Left ventricle myocardium inferior (tissue), 1 donor: ENCODE measurements at places on chromosomes 2 and 18. TPM values are rescaled to one million over a fixed set of nuclear protein-coding genes. Genes with fewer than 3 reads are reported as not detected.

GRCh38 chr2:65057391-65058052 lies 1.3 kb downstream of the CEP68 start:
- DNase-seq, result no peak

- no peak for DNase-seq
These were observed 26.5 kb downstream of the LDAH start for GRCh38 chr2:20796374-20796791.

DNA sequence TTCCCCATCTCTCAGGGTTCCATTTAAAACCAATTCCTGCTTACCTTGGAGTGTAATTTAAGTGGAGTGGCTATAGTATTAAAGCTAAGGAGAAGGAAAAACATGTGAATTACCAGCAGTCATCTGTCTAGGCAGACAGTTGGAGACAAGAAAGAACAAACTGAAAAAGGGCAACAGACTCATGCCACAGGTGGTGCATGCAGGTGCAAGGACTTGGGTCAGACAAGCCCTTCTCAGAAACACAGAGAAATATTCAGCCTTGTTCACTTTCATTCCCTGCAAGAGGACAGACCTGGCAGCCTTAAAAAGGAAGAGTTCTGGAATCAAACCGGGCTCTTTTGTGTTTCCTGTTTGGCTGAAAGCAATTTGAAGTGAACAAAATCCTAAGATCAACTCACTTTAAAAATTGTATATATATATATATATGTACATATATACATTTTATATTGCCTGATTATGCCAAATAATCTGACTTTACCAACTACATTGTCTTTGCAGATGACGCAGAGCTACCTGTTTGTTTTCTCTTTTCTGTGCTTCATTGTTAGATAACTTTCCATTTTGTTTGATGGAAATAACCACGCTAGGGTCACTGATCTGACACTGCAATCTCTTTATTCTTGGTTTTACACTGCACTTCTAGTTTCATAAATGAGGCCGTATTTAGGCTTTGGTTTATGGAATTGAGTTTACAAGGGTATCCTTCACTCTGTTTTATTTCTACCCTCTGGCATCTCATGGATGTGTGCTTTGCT lies 35.1 kb upstream of the VPS54 start:
- DNase-seq, result no peak

FBLN7 gene
- 0.60 TPM for total RNA-seq

AKAIN1 gene
- total RNA-seq, result not detected

DNA sequence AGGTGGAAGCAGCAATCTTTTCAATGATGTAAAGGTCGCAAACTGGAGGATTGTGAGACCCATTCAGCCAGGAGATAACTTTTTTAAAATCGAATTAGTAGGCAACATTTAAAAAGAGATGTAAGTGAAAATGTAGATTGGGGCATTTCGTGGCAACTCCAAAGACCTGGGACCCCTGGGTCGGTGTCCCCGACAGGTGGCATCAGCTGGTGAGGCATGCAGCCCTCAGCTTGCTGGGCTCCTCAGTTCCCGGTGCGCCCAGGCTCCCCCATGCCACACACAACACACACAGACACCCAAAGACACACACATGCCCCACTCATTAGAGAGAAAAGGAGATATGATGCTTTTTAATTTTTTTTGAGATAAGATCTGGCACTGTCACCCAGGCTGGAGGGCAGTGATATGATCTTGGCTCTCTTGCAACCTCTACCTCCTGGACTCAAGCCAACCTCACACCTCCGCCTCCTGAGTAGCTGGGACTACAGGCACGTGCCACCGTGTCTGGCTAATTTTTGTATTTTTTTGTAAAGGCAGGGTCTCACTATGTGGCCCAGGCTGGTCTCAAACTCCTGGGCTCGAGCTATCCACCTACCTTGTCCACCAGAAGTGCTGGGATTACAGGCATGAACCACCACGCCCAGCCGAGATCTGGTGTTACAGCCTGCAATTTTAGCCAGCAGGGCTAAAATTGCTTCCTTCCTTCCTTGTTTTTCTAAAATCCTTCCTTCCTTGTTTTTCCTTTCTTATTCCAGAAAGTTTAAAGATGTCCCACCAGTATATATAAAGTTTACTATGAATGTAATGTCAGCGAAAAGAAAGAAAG lies 122.6 kb upstream of the EPAS1 start:
- no peak for DNase-seq

- DNase-seq, result peak; percentile 61
These were observed 10.1 kb downstream of the CYP26B1 start for GRCh38 chr2:72137498-72138010.

DNA sequence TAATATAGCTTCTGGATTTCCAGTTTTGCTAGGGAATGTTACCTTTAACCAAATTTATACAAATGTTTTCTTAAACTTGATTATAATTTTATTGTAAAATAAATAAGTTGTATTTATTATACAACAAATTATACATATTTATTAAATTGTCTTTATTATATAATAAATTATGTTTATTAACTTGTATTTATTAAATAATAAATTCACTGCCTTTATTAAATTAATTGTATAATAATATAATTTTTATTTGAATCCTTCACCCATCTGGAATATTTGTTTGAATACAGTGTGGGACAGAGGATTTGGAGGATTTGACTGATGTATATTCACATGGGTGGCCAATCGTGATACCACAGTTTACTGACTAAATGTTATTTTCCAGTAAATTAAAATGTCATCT lies 43.4 kb upstream of the CCDC178 start:
- no peak for DNase-seq

INO80C gene
- 20.3 TPM for total RNA-seq

GRCh38 chr2:70047451-70047850 lies 39.8 kb upstream of the PCBP1 start:
- no peak for DNase-seq

GRCh38 chr2:147214914-147215313 lies 629.9 kb upstream of the ACVR2A start:
- DNase-seq, result no peak

GRCh38 chr2:229174794-229175496 lies 96.1 kb downstream of the PID1 start:
- no peak for DNase-seq

DNA sequence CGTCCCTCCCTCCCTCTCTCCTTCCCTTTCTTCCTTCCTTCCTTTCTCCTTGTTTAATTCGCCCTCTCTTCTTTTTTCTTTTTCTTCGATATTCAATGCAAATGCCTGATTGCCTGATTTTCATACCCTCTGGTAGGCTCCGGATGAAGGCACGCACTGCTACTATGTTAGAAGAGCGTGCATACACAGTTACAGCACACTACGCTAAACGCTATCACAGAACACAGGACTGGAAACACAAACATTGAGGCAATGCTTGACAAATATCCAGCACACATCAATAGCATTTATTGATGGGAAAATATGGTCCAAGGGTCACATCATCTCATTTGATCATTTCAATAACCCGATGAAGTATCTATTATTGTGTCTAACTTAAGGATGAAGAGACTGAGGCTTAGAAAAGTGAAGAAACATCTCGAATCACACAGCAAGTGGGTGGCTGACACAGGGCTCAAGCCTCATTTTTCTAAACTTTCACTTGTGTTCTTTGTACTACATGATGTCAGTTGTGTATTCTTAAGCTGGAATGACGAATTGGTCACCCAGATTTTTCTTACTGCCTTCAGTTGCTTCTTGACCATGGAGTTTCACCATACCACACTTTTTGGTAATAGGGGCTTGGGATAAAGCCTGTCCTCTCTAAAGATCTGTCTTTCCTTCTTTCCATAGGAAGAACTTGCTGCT lies 101.8 kb downstream of the TRIB2 start:
- no peak for DNase-seq

METTL21A gene
- 12.5 TPM for total RNA-seq

KIAA2012 gene
- not detected for total RNA-seq

- DNase-seq, result no peak
These were observed 35.8 kb upstream of the AFF3 start for GRCh38 chr2:100178085-100178788.

GRCh38 chr18:68721681-68722583 lies 7.0 kb upstream of the TMX3 start:
- DNase-seq, result no peak

GRCh38 chr2:151361674-151362370 lies 4.4 kb downstream of the TNFAIP6 start:
- DNase-seq, result no peak

GRCh38 chr18:36405611-36406010 lies 108.1 kb downstream of the FHOD3 start:
- DNase-seq, result no peak

ANKAR gene
- total RNA-seq, result 9.9 TPM
